ENCODE measurements at places on chromosomes 7 and 10.
A peak's percentile ranks its signal among the peaks of the same experiment; 100 is the strongest.

DNA sequence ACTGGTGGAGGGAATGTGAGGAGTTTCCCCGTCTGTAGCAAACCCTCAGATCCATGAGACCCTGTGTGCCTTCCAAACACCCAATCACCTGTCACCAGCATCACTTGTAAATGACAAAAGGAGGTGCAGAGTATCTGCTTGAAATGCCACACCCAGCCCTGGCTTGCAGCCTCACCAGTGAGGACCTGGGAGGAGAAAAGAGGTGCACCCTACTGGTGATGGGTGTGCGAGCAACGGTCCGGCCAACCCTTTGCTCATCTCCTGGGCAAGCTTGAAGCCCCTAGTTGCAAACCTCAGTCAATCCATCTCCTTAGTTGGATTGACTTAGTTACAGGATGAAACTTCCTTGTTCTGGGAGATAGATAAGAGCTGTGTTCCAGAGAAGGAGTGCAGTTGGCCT lies 62.4 kb upstream of the WAPL start:
- DNase-seq, result no peak

- no peak for DNase-seq
Measured at GRCh38 chr10:110840923-110841428, 30.8 kb upstream of the PDCD4 start.

DNA sequence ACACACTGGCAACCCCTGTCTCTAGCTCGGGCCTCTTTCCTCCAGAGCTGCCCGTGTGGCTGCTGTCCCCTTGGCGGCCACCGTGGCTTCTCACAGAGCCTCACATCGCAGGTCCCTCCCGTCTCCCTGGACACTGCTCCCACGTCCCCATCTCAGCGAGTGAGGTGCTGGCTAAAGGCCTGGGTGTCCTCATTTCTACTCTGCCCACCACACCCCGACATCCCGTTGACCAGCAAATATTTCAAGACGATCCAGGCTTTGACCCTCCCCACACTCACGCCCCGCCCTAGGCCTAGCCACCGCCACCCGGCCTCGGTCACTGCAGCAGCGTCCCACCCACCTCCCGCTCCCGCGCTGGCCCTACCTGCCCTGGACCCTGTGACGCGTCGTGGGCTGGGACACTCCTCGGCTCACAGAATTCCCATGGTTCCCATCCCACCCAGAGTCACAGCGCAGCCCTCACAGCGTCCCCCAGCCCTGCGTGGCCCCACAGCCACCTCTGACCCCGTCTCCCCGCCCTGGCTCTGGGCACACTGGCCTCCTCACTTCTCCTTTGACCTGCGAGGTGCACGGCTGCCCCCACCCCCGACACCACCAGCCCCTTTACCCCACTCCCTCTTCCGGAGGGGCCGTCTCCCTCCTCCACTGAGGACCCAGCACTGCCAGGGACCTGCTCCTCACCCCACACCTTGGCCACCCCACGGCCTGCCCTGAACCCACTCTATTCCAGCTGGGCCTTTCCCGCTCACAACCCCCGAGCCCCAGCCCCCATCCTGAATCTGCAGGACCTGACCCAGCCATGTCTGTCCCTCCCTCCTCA lies 6.9 kb downstream of the ADAP1 start:
- DNase-seq, result no peak

- no peak for DNase-seq
Measured at GRCh38 chr10:88537322-88537721, 45.8 kb downstream of the RNLS start.

DNA sequence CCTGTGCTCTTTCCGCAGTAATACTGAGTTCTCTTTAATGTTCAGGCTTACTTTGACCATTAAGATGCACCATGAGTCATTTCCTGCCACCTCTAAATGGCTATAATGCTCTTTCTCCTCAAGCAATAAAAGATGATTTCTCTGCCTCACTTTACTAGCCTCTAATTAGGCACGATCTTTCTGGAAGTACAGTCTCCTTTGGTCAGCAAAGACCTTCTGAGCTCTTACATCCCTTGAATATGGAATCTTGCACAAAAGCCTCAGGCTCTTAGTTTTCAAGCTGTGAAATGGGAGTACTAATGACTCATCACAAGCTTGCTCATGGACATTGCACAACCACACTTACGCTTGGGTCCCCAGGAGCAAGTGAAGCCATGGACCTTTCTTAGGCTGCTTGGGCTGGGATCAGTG lies 85.9 kb downstream of the FRMD4A start:
- DNase-seq, result no peak

GRCh38 chr10:12594448-12594944 lies 245.1 kb downstream of the CAMK1D start:
- no peak for DNase-seq

GRCh38 chr10:27568196-27569175 lies 64.4 kb downstream of the RAB18 start:
- no peak for DNase-seq

GRCh38 chr10:101282947-101283346 lies 53.7 kb upstream of the LBX1 start:
- DNase-seq, result no peak

- DNase-seq, result no peak
Measured at GRCh38 chr7:123096976-123097375, 101.5 kb upstream of the TAS2R16 start.

GRCh38 chr7:108266035-108266434 lies 135.9 kb upstream of the LAMB4 start:
- DNase-seq, result no peak

- DNase-seq, result no peak
Measured at GRCh38 chr10:49398000-49398861, 2.3 kb upstream of the DRGX start.

- DNase-seq, result no peak
Measured at GRCh38 chr7:37052705-37053104, 328.4 kb upstream of the AOAH start.

DNA sequence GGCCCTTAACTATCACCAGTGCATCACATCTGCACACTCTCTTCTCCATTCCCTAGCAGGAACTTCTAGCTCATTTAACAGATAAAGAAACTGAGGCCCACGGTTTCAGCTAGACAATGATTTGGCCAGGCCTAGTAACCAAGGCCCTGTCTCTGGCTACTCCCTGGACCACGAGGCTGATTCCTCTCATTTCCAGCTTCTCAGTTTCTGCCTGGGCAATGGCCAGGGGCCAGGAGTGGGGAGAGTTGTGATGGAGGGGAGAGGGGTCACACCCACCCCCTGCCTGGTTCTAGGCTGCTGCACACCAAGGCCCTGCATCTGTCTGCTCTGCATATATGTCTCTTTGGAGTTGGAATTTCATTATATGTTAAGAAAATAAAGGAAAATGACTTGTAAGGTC lies 13.5 kb downstream of the AQP1 start:
- no peak for DNase-seq

DNA sequence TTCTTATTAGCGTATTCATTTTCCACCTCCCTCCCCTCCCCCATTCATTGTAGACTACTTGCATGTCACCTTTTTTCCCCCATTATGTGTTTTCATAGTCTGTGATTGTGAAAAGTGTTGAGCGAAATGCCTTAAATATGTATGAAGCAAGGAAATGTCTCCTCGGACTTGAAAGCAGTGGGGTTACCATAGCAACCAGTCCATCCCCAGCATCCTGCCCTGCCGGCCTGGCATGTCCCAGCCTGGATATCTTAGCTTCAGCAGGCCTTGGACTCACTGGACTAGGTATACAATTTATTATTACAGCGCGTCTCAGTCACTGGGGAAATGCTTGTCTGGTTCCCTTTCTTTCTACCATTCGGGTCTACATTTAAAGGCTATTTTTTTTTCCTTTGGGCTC lies 283.6 kb downstream of the BICC1 start:
- no peak for DNase-seq

DNA sequence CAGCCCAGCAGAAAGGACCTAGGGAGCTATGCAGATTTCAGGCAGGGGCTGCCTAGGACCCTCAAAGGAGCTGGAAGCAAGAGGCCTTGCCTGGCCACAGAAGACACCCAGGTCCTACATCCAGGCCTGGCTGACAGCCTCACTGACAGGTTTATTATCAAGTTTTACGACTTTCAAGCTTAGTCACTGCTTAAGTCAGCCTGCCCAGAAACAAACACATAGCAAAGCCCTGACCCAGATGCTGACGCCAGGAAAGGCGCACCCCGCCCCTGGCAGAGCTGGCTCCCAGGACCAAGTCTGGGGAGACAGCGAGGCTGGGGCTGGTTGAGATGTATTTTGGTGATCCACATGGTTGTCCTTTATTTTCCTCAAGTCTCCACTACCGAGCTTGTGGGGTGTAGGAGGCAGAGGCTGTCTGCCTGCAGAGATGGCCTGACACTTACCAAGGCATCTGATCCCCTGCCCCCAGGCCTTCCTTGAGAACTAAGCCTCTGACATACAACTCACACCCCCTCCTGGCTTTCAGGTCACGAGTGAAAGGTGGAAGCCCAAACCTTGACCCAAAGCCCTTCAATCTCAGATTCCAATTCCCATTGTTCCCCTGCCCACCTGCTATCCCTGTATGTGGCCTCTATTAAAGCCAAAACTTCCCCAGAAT lies 80.7 kb upstream of the EMX2 start:
- no peak for DNase-seq

- DNase-seq, result no peak
Measured at GRCh38 chr10:21926358-21926925, 77.1 kb downstream of the DNAJC1 start.

DNA sequence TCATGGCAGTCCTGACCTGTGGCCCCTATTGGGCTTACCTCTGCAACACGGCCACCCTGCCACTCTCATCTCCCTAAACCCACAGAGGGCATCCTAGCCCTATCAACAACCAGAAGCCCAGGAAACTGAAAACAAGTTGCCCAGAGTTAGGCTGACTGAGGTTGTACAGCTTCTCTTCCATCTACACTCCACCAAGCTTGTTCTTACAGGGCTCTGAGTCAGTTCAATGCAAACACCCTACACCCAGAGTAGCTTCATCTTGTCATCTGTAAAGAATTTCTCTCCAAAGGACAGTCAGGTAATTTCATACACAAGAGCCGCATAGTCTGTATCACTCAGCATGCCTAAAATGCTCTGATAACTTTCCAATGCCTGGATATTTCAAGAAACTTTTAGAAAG lies 175.4 kb downstream of the ARID5B start:
- peak; percentile 82 for DNase-seq

- no peak for DNase-seq
Measured at GRCh38 chr10:110609605-110610004, 34.5 kb upstream of the RBM20 start.

DNA sequence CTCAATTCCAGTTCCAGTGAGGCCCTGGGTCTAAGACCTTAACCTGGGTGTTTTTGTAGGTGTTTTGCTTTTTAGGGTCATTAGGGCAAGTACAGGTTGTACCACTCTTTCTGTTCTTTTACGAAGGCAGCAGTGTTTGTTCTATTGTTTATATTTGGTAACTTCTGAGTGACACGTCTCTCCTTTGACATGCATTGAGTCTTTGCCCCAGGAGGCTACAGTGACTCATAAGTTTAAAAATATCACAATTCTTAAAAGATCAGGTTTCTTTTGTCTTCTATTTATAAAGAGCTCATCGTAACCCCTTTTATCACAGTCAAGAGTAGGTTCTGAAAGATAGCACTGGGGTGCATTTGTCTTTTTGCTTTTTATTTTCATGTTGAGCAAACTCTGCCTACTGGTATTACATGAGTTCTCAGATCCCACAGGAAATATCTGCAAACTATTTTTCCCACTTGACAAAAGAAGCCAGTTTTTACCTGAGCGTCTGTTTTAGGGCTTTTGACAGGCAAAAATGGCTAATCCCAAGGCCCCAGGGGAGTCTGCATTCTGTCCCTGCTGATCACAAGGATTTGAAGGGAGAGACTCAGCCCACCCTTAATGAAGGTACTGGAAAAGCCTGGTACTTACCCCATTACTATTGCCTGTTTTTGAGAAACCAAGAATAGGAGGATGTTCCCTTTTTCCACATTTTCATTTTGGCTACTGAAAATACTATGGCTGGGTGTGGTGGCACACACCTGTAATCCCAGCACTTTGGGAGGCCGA lies 7.9 kb downstream of the NUDT13 start:
- no peak for DNase-seq

DNA sequence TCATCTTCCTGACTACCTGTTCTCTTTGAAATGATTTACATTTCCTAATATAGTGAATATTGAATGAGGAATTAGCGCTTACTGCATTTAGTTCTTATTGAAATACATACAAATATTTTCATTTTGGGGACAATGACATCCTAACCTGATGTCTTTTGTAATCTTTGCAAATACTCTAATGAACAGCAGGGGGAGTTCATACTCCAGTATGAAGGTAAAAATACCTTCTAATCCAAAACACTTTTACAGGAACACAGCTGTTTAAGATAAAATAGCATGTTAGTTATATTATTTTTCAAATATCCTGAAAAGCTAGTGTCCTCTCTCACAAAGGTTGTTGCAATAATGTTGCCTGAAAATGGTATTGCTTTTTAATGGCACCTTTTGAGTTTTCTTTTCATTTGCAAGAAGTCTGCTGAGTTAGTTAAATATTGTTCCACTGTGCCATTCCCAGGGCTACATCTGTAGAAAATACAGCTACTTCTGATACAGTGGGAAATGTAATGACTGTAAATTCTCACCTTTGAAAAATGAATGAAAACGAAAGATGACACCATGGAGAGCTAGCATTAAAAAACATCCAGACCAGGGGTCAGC lies 400.0 kb downstream of the PHF14 start:
- DNase-seq, result no peak

DNA sequence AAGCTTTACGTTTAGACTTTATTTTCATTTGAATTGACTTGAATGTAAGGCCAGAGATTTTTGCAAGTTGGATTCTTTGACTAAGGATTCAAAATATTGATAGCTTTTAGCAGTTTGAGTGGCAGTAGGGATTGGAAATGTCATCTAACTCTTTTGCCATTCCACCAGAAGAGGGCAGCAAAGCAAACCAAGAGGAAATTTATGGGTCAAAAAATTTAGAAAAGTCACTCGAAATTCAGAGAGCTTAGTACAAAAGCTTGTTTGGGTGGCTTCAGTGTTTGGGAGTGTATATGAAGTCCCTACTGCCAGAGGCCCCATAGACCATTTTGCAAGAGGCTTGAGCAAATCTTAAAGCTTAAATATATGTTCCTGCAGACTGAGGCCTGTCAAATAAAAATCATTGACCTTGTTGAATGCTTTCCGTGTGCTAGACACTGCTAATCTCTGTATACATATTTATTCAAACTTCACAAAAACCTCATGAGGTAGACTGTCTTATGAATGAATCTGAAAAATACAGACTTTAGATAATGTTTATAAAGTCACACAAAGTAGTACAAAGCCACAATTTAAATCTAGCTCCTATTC lies 44.6 kb upstream of the RSBN1L start:
- no peak for DNase-seq

- DNase-seq, result no peak
Measured at GRCh38 chr7:73734619-73735527, 3.7 kb downstream of the ABHD11 start.

GRCh38 chr10:77711683-77712049 lies 74.1 kb upstream of the KCNMA1 start:
- DNase-seq, result no peak

GRCh38 chr10:3933733-3934132 lies 148.7 kb upstream of the KLF6 start:
- no peak for DNase-seq

GRCh38 chr7:43658718-43659548 lies 70.4 kb downstream of the COA1 start:
- no peak for DNase-seq

- DNase-seq, result no peak
Measured at GRCh38 chr10:71708301-71708703, 11.3 kb downstream of the C10orf105 start.

- DNase-seq, result no peak
Measured at GRCh38 chr10:15515202-15515601, 144.1 kb upstream of the FAM171A1 start.

Measured in non-pigmented ciliary epithelial cell (primary cell).